Small intestine (tissue), 16 donors: ENCODE measurements at places on chromosomes 16 and 17. TPM values are rescaled to one million over a fixed set of nuclear protein-coding genes. Genes with fewer than 3 reads are reported as not detected.

The RNF135 gene
- 16.3 TPM for polyA plus RNA-seq

The GRIN2A gene
- polyA plus RNA-seq: 0.19 TPM

The KRTAP3-1 gene
- polyA plus RNA-seq: not detected

The ZSCAN10 gene
- polyA plus RNA-seq: not detected

The KRT25 gene
- 0.04 TPM for polyA plus RNA-seq

The KRTAP2-1 gene
- polyA plus RNA-seq: not detected

The LGALS9B gene
- polyA plus RNA-seq: 1.9 TPM

The TP53TG3B gene
- polyA plus RNA-seq: not detected

The TM4SF5 gene
- 503 TPM for polyA plus RNA-seq

The BCL6B gene
- polyA plus RNA-seq: 0.45 TPM

The FZD2 gene
- 3.1 TPM for polyA plus RNA-seq

The CCL7 gene
- 0.15 TPM for polyA plus RNA-seq

The ABCA3 gene
- 1.2 TPM for polyA plus RNA-seq

The SGSH gene
- 24.4 TPM for polyA plus RNA-seq

The NFATC2IP gene
- polyA plus RNA-seq: 23.3 TPM

The CENPX gene
- 126 TPM for polyA plus RNA-seq

The CX3CL1 gene
- 18.6 TPM for polyA plus RNA-seq

The GPR179 gene
- 0.18 TPM for polyA plus RNA-seq

The NCBP3 gene
- polyA plus RNA-seq: 15.9 TPM

The BAIAP3 gene
- 10.5 TPM for polyA plus RNA-seq

The KIF2B gene
- not detected for polyA plus RNA-seq

The KRT13 gene
- polyA plus RNA-seq: 0.37 TPM

The CDH15 gene
- polyA plus RNA-seq: 0.04 TPM

The NEUROD2 gene
- 0.27 TPM for polyA plus RNA-seq

The TBX4 gene
- polyA plus RNA-seq: not detected

The SCPEP1 gene
- 16.8 TPM for polyA plus RNA-seq

The C16orf92 gene
- not detected for polyA plus RNA-seq

The ACSF2 gene
- polyA plus RNA-seq: 259 TPM

The KRT40 gene
- 0.12 TPM for polyA plus RNA-seq

The DRC7 gene
- polyA plus RNA-seq: not detected

The TBC1D26 gene
- polyA plus RNA-seq: not detected

The MEFV gene
- not detected for polyA plus RNA-seq

The PIRT gene
- 10.8 TPM for polyA plus RNA-seq

The CRHR1 gene
- polyA plus RNA-seq: not detected

The ITGAD gene
- polyA plus RNA-seq: 0.15 TPM

The HIGD1B gene
- polyA plus RNA-seq: not detected

The GUCY2D gene
- polyA plus RNA-seq: not detected

The SLC6A2 gene
- 0.22 TPM for polyA plus RNA-seq

The PLLP gene
- 135 TPM for polyA plus RNA-seq

The ACSM2B gene
- 0.18 TPM for polyA plus RNA-seq

The MAP2K6 gene
- 21.2 TPM for polyA plus RNA-seq

The CDH5 gene
- polyA plus RNA-seq: 0.81 TPM

The RNF227 gene
- polyA plus RNA-seq: 2.7 TPM

The CDC27 gene
- polyA plus RNA-seq: 13.9 TPM

The JPH3 gene
- 0.22 TPM for polyA plus RNA-seq

The NATD1 gene
- 2.8 TPM for polyA plus RNA-seq

The CD79B gene
- 4.6 TPM for polyA plus RNA-seq

The ITGA2B gene
- polyA plus RNA-seq: 0.59 TPM

The CHST6 gene
- polyA plus RNA-seq: 2.6 TPM

The CRAMP1 gene
- 18.3 TPM for polyA plus RNA-seq

The MLYCD gene
- polyA plus RNA-seq: 3.7 TPM

The MEIOC gene
- 0.06 TPM for polyA plus RNA-seq

The DHRS7C gene
- 0.50 TPM for polyA plus RNA-seq

The KRTAP4-4 gene
- not detected for polyA plus RNA-seq

The HNF1B gene
- polyA plus RNA-seq: 18.1 TPM

The FOXC2 gene
- polyA plus RNA-seq: 0.13 TPM

The APRT gene
- polyA plus RNA-seq: 255 TPM
